ENCODE measurements at places on chromosomes 3 and 15.

- no peak for DNase-seq
Observed at GRCh38 chr3:70111411-70111810, 111.9 kb downstream of the SAMMSON start.

- DNase-seq: no peak
Observed at GRCh38 chr3:142608631-142609030, 12.4 kb downstream of the PLS1 start.

DNA sequence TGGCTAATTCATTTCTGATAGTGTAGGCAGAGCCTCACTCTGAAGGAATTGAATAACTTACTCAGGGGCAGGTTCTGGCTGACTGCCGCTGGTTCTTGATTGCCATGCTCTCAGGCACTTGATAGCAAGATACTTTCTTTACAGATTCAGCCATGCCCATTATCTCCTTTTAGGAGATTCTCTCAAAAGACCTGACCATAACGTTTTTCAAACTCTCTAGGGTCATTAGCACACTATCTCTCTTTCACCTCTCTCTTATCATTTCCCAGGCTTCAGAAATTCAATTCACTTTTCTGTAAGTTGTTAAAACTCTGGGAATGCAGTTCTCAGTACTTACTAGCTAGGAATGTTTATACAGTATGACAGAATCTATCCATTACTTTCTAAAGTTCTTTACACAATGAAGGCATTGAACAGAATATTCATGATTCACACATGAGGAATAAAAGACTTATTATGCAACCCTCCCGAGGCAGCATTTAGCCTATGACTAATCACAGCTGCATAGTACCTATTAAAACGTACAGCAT lies 850.3 kb upstream of the CADM2 start:
- DNase-seq: no peak

GRCh38 chr3:142850395-142851023 lies 38.4 kb downstream of the PCOLCE2 start:
- no peak for DNase-seq

GRCh38 chr15:94494732-94495131 lies 263.4 kb downstream of the MCTP2 start:
- no peak for DNase-seq

DNA sequence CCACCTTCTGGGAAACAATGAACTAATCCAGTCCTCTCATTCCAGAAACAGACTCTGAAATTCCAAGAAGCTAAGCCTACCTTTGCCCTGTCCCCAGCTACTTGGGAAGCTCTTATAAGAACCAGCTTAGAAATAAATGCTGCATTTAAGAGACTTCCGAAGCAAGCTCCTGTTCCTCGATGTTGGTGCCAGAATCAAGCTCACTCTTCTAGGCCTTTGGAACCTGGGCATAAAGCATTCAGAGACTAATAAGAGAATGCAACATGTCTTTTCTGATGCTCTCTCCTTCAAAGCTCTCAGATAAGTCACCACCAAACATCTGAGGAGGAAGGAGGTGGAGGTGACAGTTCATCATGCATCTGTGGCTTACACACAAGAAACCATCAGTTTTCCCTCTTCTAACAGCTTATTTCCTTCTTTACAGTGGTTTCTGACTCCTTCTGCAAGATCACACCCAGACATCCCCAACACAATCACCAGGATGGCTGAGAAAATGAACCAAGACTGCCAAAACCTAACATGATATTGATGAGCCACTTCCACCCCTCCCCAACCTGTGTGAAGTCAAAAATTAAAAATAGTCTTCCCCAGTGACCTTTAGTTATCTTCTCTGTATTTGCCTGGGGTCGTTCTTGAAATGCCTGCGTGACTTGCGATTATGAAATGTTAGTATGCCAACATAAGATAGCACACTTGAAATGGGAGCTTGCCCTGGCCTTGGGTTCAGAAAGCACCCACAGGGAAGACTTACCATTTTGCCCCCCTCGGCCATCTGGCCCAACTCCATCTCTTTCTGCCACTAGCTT lies 11.5 kb downstream of the ARHGEF3 start:
- DNase-seq: no peak

DNA sequence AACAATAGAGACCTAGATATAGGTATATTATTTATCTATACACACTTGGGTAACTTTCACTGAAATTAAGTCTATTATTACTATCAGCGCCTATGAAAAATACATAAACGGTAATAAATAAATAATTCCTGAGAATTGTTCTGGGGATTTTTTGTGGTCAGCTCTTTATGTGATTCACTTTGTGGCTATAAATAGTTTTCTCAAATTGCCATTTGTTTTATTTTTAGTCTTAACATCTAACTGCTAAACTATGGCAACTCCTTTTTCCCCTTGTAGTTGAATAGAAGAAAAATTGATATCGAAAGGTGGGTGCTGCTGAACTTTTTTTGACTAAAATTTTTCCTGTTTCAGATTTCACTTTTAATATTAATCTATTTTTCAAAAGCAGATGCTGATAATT lies 189.0 kb downstream of the VGLL3 start:
- DNase-seq: no peak

DNA sequence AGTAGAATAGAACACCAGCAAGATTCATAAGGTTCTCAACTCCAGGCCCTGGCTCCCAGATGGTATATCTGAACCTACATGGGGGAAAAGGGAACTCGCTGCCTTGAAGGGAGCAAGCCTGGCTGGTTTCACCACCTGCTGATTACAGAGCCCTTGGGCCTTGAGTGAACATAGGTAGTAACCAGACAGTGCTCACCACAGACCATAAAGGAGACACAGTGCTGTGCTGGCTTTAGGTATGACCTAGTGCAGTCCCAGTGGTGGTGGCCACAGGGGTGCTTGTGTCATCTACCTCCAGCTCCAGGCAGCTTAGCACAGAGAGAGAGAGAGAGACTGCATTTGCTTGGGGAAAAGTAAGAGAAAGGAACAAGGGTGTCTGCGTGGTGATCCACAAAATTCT lies 409.8 kb downstream of the FGF12 start:
- DNase-seq: no peak

- DNase-seq: no peak
Observed at GRCh38 chr3:81550415-81550814, 211.0 kb downstream of the GBE1 start.

DNA sequence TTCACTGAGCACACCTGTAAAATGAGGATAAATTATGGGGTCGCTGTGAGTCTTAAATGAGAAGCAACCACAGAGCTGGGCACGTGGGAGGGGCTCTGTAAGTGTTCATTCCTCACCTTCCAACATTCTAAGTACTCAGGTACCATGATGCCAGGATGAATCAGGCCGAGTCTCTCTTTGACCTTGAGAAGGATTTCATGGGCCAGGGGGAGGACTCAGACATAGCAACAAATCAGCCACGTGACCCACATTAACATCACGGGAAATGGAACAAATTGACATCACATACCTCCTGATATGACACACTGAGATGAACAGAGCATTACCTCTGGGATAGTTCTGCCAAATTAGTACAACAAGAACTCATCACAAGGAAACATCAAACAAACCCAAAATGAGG lies 35.2 kb upstream of the USP3 start:
- DNase-seq: no peak

- no peak for DNase-seq
Observed at GRCh38 chr15:57353317-57353804, 22.9 kb upstream of the CGNL1 start.

GRCh38 chr3:187810021-187810446 lies 64.8 kb upstream of the BCL6 start:
- DNase-seq: no peak

GRCh38 chr3:51099794-51100535 lies 285.1 kb upstream of the MANF start:
- no peak for DNase-seq

DNA sequence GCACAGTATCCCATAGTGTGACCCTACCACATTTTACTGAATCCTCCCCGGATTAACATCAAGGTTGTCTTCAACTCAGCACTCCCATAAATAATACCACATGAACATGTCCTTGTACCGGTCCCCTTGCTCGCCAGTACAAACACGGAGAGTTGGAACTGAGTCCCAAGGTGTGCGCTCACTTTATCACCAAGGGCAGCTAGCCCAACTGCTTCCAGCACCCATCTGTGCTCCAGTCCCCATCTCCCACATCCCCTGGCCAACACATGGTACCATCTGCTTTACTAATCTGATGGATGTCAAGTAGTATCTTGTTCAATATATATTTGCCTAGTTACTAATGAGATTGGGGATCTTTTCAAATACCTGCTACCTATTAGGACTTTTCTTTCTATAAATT lies 64.7 kb downstream of the ISG20 start:
- DNase-seq: no peak

- no peak for DNase-seq
Observed at GRCh38 chr3:72082776-72083462, 298.0 kb upstream of the PROK2 start.

DNA sequence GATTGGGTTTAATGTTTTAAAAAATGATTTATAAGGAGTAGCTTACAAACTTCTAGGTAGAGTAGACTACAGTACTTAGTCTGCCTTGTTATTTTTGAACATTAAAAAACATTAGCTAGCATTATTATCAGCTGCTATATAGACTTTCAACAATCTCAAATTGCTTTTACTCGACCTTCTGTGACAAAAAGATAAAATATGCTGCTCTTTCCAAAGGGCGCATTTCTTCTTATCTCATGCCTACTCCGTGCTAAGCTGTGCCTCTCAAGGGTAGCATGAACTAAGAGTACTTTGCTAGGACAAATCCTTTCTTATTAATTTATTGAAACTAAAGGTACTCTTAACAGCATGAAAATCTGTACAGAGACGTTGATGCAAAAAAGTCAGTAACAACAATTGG lies 71.3 kb downstream of the SPRED1 start:
- DNase-seq: no peak

DNA sequence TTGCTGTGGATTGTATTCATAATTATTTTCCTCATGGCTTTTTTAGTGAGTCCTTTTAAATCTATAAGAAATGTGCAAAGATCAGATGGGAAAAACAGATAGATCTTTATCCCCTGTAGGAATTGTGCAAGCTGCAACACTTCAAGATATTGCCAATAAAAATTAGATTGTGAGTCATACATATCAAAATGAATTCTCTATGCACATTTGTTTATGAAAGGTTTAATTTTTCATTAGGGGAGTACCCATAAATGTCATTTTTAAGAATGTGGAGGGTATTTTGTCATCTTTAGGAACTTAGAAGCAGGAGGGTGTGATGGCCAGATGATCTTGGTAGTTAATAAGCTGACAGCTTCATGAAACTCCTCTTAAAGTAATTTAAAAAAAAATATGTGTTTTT lies 2.9 kb downstream of the PIAS1 start:
- no peak for DNase-seq

GRCh38 chr15:73923488-73924164 lies 2.6 kb upstream of the LOXL1 start:
- no peak for DNase-seq

DNA sequence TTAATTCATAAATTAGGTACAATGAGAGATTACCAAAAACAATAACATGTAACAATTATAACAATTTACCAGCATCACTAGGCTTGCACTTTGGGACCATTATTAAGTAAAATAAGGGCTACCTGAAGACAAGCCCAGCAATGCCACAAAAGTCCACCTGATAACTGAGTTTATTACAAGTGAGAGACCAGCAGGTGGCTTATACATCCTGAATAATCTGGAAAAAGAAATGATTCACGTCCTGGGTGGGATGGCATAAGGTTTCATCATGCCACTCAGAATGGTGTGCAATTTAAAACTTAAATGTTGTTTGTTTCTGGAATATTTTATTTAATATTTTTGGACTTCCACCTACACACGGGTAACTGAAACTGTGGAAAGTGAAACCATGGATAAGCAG lies 1287.1 kb upstream of the GBE1 start:
- DNase-seq: no peak

DNA sequence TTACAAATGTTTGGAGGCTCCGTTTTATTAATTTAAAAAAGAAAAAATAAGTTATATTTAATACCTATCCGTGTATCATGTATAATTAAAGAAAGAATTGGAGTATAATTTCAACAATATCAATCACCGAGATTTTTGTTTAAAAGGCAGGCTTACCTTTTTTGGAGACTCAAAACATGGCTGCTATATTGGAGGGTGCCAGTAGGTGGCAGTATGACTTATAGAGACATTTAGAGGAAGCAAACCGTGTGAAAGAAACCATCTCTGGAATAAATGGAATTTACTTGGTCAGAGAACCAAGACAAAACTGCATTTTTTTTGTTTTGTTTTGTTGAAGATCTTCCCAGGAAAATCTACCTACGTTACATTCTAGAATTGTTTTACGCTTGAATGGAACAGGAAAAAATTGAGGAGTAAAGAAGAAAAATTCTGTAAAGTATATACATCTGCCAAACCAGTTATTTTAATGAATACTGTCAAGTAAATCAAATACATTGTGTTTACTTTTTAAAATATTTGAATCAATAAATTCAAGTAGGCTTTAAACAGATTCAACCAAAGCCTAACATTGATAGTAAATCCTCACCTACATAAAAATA lies 802.6 kb upstream of the ALCAM start:
- DNase-seq: peak; percentile 36

DNA sequence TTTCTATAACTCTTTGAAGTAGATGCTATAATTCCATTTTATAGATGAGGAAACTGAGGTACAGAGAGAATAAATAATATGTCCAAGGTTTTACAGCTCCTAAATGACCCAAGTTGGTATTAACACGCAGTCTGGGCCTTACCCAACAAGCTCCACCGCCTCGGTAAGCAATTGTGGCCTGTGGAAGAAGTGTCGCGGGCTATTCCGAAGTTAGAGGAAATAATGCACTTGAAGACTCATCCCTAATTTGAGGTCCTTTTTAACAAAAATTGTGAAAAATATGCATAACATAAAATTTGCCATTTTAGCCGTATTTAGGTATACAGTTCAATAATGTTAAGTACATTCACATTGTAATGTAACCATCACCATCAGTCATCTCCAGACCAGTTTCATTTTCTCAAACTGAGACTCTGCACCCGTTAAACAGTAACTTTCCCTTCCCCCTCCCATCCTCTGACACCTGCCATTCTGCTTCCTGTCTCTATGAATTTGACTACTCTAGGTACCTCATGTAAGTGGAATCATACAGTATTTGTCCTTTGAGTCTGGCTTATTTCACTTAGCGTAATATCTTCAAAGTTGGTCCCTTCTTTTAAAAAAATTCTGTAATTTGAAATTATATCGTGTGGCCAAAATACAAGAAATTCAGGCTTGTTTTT lies 18.2 kb downstream of the IDH3A start:
- DNase-seq: no peak

DNA sequence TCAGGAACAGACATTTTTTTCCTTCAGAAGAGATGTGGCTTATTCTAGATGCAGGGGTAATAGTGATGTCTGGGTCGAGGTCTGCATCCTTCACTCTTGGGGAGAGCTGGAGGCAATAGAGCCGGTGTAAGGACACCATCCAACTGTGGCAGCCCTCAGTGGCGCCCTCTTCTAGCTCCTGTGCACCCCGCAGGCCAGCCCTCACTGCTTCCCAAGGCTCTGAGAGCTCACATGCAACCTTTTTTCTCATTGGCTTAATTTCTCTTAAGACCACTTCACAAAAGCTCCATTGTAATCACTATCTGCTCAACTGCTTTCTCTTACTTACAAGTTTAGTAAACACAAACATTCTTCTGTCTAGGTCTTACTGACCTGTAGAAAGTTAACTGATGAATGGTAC lies 3.9 kb upstream of the VPS8 start:
- no peak for DNase-seq
